Left renal cortex interstitium (tissue), 4 donors: ENCODE measurements at places on chromosomes 13 and 19. TPM values are rescaled to one million over a fixed set of nuclear protein-coding genes. Genes with fewer than 3 reads are reported as not detected.

GRCh38 chr19:5697890-5698634 lies 8.0 kb downstream of the RPL36 start:
- DNase-seq: no peak

GRCh38 chr13:21638319-21639282 lies 32.3 kb upstream of the FGF9 start:
- no peak for DNase-seq

DNA sequence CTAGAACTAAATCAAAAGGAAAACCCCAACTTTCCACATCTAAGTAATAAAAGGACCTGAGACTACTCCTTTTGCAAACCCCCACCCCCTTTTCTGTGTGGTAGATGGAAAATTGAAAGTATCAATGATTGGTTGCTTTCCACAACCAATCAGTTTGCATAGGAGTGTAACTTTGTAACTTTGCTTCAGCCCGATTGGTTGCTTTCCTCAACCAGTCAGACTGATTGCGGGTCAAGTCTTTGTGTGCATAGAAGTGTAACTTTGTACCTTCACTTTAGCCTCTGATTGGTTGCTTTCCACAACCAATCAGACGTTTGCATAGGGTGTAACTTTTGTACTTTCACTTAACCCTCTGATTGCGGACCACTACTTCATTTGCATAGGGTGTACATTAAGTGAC lies 8.0 kb upstream of the B3GLCT start:
- DNase-seq: no peak

Gene YJEFN3
- 13.5 TPM for polyA plus RNA-seq

DNA sequence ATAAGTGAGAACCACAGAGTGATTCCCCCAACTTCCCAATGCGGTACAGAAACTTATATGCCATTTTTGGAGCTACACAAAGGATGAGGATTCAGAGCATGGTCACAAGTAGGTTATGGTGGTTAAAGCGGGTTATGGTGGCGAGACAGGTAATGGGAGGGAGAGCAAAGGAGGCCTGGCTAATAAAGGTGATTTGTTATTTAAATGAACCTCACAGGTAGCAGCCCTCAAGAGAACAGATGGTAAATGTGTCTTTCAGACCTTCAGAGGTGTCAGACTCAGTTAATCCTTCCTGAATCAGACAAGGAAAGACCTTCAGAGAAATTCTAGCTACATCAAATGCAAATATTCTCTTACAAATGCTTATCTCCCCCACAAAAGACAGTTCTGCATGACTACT lies 1971.4 kb downstream of the OLFM4 start:
- no peak for DNase-seq

DNA sequence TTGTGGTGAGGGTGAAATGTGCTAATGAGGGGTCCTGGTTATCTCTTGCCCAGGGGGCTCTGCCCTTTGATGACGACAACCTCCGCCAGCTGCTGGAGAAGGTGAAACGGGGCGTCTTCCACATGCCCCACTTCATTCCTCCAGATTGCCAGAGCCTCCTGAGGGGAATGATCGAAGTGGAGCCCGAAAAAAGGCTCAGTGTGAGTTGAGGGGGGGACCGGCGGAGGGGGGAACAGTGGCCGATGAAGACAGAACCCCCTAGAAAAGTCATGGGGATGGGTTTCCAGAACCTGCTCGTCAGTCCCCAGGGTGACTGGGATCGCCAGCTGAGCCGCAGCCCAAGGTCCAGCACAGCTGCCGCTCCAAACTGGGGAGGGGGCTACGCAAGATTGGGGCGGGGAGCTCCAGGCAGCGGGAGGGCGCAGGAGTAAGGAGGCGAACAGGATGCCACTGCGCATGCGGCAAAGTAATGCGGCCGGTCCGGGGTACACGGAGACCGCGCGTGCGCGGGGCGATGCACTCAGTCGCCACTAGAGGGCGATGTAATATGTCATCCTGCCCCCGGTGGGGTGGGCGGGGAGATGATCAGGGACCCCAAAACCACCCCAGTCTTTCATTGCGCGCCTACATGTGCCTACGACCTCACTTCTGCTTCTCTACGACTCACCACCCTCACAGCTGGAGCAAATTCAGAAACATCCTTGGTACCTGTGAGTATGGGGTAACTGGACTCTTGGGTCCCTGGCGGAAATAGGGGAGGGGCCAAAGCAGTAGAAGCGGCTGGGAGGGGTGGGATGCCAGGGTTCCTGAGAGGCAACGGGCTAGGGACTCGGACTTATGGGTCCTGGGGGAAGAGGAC lies 17.9 kb downstream of the BRSK1 start:
- no peak for DNase-seq

GRCh38 chr13:105037110-105037509 lies 1498.4 kb downstream of the EFNB2 start:
- DNase-seq: no peak

DNA sequence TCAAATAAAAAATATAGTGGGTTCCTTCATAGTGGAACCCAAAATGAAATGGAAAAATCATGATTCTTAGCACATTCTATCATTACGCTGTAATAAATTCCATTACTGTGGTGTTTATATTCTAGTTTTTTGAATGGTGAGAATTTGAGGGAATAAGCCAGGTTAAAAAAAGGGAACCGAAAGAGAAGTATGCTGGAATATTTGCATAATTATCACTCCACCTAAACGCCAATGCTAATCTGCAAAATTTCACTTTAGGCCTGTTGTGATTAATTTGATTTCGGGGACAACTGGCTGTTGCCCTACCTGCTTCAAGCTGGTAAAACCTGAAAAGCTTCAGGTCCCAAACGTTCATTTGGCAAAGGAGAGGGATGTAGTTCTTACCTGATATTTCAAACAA lies 32.1 kb upstream of the SCEL start:
- DNase-seq: no peak

Gene SYNGR4
- polyA plus RNA-seq: 0.64 TPM

Gene PGLYRP2
- not detected for polyA plus RNA-seq

GRCh38 chr13:109271555-109272541 lies 514.5 kb downstream of the IRS2 start:
- no peak for DNase-seq

- no peak for DNase-seq
Measured at GRCh38 chr19:17391371-17392151, 2.4 kb downstream of the CCDC194 start.

GRCh38 chr13:39876258-39876657 lies 220.8 kb downstream of the COG6 start:
- DNase-seq: no peak

Gene MISP3
- 8.7 TPM for polyA plus RNA-seq

GRCh38 chr19:11096210-11096841 lies 7.1 kb downstream of the LDLR start:
- no peak for DNase-seq

- no peak for DNase-seq
Measured at GRCh38 chr13:24888291-24888931, 124.4 kb downstream of the RNF17 start.

DNA sequence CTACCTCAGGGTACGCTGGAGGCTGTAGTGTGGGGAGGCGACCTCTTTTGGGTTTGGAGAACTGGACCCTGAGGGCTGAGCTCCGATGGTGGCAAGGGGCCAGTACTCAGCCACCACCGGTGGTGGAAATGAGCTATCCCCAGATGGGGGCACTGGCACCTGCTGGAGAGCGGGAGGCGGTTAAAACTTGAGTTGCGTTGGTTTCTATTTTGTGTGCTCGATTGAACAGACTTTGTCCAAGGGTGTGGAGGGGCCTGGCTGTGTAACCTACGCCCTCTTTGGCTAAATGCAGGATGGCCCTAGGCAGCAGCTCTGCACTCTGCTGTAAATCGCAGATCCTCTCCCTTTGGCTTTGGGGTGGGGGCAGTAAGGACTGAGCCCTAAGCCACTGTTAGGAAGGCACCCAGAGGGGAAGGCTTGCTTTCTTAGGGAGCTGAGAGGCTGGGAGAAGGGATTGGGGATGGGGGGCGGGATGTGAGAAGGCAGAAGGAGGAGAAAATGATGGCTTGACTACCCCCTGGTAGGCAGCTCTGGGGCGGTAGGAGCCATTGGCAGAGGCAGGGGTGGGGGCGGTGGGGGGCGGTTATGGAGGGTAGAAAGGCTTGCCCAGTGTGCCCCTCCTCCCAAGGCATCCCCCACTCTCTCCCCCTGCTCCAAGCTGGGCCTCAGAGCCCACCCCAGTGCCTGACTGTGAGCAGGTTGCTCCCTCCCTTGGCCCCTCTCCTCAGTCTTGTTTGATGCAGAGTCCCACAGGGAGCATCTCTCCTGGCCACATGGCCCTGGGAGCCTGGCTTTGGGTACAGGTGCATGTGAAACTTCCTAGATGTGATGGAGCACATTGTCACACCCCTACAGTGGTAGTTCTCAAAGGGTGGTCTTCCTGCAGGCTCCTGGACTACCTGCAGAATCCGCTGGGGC lies 5.0 kb downstream of the VSTM2B start:
- no peak for DNase-seq

GRCh38 chr13:43260999-43261398 lies 237.6 kb downstream of the DNAJC15 start:
- DNase-seq: no peak

DNA sequence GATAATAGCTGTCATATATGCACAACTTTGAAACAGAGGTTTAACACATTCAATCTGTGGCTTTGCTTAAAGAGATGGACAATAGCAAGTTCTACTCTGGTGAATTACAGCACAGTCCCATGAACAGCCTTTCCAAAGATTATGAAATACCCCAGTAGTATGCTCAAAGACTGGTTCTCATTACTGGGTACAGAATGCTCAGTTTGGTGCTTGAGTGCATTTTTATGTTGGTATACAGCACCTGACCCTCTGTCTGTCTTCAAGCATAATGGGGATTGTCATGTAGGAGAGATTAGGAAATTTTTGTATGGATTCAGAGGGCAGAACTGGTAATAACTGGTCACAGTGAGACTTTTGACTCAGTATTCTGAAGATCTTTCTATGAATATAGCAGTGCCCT lies 7.6 kb downstream of the LMO7 start:
- no peak for DNase-seq

- no peak for DNase-seq
Measured at GRCh38 chr13:27014406-27015359, 156.9 kb downstream of the USP12 start.

DNA sequence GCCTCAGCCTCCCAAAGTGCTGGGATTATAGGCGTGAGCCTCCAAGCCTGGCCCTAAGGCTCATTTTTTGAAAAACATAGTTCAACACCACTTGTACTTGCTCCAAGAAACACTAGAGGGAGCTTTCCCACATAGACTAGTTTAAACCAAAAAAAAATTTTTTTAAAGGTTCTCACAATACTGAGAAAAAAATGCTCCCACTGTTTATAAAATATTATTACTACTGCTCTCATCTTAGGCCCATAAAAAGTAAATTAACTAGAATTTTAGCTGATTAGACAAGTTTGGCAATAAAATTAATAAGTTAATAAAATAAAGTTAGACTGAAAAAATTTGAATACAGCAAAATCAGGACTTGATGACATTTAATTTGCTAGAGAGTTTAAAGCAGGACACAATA lies 109.5 kb downstream of the TBC1D4 start:
- DNase-seq: peak; percentile 33

DNA sequence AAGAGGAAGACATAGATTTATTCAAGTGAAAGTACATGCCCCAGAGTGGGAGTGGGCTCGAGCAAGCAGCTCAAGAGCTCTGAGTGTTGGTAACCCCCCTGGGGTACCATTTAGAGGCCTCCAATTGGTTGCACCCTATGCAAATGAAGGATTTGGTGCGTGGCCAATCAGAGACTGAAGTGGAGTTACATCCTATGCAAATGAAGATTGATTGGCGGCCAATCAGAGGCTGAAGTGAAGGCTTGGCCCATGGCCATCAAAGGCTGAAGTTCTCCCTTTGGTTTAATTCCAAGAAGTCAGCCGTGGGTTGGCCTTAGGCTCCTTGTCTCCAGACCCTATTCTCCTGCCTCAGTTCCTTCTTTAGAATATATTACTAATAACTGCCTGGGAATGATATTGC lies 12.9 kb upstream of the IGFL1 start:
- no peak for DNase-seq

GRCh38 chr13:61136093-61136492 lies 279.6 kb downstream of the PCDH20 start:
- no peak for DNase-seq

DNA sequence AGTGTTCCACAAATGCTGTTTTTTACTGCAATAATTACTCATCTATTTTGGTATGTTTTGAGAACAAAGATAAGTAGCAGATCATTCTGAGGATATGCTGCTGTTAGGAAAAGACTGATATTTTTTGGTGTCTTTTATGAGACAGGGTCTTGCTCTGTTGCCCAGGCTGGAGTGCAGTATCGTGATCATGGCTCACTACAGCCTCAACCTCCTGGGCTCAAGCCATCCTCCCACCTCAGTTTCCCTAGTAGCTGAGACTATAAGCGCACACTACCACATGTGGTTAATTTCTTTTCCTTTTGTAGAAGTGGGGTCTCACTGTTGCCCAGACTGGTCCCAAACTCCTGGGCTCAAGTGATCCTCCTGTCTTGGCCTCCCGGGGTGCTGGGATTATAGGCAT lies 9.5 kb downstream of the LSM4 start:
- no peak for DNase-seq

DNA sequence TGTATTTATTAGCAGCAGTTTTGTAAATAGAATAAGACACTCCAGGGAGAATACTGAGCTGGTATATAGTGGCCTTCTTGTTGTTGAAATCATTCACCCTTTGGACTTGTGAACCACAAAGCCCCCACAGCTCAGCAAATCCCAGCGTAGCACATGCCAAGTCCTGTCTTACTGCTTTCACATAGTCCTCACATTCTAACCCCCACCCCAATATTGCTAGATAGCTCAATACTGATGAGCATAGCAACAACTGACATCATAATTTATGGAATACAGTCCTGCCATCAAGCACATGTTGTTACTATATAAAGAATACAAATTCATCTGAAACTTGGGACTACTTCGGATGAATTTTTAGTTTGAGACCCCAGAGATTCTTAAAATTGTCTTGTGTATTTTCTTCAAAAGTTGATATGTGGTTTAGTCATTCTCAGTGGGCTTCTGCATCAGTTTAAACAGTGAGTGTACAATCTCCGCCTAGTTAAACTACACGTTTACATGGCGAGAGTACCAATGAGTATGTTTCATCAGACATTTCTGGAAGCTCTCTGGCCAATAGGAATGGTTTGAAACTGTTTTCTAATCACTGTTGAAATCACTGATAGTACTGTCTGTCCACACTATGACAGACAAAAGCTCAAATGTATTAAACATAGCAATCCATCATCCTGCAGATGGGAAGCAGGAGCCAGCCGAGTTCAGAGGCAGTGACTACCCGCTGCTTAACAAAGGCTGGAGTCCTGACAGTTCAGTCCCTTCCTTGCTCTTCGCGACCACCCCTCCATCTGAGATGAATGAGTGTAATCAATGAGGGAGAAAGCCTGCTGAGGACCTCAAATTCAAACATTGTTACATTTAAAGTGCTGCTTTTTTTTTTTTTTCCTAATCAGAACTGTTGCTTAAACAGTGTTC lies 15.2 kb downstream of the DACH1 start:
- DNase-seq: no peak

Gene ADGRL1
- 49.1 TPM for polyA plus RNA-seq
